Suppressor macrophage treated with lipopolysaccharide for 1 hour (primary cell): ENCODE measurements at places on chromosomes 5 and 9.

GRCh38 chr9:4422495-4422894 lies 67.8 kb upstream of the SLC1A1 start:
- no peak for DNase-seq

DNA sequence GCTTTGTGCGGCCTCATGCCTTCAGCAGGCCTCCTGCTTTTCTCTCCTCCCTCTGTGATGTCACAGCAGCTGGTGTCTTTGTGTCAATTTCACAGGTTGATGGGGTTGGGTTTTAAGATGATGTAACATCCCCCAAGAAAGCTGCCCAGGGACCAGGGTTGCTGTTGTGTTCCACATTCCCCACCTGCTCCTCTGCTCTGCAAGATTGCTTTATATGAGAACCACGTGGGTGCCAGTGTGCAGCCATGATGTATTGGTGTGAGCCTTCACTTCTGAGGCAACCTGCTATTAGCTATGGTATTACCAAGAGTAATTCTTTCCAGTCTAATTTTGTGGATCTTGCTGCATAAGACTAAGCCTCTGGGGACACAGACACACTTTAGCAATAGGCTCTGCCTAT lies 213.0 kb upstream of the ADAMTS16 start:
- DNase-seq, result no peak

DNA sequence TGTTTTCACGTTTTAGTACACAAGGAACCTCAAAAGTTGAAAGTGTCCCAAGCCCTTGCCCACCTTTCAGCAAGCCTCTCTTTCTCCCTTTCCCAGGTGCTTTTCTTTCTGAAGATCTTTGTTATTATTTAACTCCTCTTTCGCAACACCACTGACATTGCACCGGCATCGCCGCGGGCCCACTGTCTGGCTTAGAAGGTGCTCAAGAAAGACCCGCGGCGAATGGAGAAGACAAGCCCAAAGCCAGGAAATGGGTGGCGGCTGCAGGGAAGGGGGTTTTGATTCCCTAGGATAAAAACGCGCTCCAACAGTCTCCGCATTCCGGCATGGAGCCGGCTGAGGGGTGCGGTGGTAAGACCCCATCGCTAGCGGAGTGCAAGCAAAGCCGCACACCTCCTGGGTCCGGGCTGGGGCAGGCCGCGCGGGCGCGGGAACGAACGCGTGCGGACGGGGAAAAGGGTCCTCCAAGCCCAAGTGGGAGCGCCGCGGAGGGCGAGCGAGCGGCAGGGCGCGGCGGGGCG lies 404 bp upstream of the AFAP1L1 start:
- no peak for DNase-seq

- no peak for DNase-seq
Observed at GRCh38 chr9:40907657-40908624, 220.5 kb downstream of the FOXD4L6 start.

- DNase-seq, result peak; percentile 99
Observed at GRCh38 chr9:136545965-136546696, at the start of gene NOTCH1. Gene NOTCH1, minus strand, starts transcription at chr9:136546048. Its CDS starts 262 bp downstream, at chr9:136545786.

DNA sequence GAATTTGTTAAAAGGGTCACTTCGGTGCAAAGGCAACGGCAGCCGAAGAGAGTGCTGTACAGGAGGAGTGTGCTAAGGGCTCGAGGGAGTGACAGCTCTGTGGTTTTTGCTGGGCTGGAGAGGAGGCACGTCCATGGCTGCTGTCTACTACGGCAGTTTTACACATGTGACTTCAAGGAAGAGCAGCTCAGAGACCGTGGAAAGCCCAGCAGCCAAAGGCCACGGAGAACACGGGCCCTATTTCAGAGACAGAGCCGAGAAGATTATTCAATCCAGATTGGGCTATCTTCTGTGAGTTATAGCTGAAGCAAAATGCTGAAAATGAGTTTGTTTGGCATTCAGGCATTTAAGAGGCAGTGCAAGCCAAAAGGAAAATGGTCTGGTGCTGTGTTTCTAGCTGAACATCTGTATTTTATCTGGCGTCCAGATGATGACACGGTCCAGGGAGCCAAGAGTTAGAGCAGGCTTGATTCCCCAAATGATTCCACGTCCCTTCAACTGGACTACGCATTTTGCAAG lies 96.4 kb downstream of the RFK start:
- DNase-seq, result peak; percentile 33

DNA sequence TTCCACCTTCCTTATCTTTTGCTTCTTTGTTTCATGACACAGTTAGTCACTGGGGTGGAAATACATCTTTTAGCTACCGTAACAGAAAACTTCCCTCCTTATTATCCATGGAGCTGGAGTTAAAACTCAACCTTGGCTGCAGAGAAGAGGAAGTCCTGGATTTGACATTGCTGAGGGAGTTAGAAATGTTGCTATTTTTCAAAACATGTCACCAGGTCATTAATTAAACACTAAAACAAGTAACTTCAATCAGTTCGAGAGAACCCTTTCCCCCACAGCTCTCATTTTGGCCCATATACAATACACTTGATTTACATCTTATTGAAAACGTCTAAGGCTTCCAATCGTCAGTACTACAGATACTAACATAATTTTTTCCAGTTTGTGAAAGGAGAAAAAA lies 237.9 kb upstream of the CD180 start:
- no peak for DNase-seq

DNA sequence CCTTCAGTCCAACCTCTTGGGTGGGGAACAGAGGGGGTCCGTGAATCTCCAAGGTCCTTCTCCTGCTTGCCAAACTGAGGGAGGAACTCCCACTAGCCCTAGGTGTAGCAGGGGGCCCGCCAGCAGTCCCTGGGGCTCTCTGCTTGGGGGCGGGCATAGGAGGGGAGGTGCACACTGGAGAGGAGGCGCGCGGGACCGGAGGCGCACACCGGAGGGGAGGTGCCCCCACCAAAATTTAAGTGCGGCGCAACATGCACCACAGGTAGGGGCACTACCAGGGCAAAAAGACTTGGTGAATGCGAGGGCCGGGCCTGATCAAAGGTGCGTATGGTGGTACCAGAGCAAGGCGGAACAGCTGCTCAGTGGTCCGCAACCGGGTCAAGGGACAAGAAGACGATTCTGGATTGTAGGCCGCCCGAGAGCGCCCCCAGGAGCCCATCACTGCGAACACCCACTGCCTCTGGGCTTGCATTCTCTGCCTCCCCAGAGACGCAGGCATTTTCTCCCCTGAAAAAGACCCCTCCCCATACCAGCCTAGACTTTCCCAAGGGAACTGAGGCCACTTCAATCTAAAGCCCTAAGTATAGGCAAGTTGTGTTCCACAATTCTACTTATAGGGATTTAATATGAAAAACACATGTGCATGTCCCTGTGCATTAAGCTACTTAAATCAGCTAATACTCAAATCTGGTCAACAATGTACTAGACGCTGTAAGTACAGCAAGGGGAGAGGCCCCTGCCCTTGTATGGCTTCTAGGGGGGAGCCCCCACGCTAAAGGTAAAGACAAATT lies 50.6 kb downstream of the TGFBI start:
- peak; percentile 21 for DNase-seq

- DNase-seq, result peak; percentile 58
Observed at GRCh38 chr5:173065155-173065554, 9.0 kb downstream of the CREBRF start.

DNA sequence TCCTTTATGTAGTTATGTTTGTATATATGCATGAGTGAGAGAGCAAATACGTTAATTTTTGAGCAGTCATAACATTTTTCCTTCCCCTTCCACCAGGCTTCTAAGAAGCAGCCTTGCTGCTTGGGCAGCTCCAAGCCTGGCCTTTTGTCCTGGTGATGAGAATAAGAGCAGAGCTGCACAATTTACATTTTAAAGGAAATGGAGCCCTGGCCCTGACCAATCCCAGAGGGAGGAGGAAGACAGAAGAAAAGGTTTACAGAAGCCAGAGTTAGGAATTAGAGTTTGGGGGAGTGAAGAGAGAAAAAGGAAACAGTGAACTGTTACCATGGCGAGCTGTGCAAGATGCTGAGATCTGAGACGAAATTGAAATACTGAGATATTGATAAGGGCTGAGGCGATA lies 25.3 kb upstream of the EFNA5 start:
- DNase-seq, result no peak

- no peak for DNase-seq
Observed at GRCh38 chr5:72542695-72543094, 35.5 kb upstream of the ZNF366 start.

DNA sequence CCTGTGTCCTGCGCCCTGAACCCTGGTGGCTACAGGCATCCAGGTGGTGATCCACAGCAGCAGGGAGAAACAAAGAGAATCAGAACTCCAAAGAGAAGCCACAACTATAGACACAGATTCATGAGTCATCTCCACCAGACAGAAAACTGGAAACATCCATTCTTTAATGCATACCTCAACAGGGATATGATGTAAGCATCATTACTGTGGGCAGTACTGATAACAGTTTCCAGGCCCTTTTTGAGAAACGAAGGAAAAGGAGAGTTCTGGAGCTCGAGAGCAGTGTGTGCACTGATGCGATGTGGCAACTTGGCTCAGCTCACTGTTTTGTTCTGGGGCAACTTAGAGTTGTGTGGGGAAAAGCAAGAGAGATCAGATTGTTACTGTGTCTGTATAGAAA lies 215.6 kb upstream of the ADAMTS16 start:
- no peak for DNase-seq

DNA sequence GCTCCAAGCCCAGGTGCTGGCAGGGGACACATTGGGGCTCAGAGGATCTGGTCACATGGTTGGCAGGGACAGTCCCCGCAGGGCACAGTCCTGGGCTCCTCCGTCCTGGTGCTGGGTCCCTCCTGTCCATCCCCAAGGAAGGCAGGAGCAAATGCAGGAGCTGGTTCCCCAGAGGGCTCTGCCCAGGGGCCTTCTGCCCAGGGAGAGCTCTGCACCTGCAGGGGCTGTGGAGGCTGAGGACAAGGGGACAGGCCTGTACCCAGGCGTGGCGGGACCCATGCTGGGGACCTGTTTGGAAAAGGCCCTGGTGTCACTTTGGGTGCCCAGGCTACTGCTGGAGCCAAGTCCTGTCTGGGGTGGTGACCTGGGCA lies 7.2 kb downstream of the SPATA31E1 start:
- DNase-seq, result no peak

DNA sequence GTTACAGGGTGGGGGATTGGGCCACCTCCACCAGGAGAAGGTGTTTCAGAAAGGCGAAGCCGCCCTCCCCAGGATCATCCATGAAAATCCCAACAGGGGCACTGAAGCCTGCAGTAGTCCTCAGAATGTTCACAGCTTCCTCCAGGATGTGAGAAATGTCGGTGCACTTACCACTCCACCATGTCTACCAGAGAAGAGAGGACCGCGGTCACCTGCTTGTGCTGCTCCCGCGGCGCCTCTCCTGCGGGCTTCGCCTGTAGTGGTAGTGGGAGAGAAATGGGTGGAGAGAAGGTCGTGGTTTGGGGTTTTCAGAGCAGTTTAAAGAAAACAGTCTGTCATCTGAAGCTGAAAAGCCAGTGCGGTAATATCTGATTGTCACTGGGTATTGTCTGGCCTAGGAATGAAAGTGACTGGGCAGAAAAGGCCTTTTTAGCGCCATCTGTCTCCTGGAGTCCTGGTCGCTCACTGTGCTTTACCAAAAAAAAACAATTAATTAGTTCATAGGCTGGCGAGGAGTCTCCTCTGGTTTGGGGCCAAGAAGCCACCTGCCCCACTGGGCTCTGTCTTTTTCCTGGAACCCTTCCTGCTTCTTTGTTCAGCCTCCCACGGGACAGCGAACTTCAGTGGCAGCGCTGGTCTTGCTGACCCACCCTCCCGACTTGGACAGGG lies 23.0 kb upstream of the PPP1R26 start:
- DNase-seq, result no peak

DNA sequence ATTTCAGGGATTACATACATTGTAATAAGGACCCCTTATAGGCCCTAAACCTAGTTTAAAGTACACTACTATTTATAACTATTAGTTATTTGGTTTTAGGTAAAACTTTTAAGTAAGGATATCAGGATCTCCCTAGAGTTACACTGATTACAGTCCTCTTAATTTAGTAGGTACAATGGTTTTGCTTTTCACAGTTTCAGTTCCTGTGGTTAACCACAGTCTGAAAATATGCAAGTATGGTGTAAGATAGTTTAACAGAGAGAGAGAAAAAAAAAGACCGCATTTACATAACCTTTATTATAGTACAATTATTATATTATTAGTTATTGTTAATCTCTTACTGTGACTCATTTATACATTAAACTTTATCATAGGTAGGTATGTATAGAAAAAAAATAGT lies 725.3 kb upstream of the PTPRD start:
- DNase-seq, result no peak

DNA sequence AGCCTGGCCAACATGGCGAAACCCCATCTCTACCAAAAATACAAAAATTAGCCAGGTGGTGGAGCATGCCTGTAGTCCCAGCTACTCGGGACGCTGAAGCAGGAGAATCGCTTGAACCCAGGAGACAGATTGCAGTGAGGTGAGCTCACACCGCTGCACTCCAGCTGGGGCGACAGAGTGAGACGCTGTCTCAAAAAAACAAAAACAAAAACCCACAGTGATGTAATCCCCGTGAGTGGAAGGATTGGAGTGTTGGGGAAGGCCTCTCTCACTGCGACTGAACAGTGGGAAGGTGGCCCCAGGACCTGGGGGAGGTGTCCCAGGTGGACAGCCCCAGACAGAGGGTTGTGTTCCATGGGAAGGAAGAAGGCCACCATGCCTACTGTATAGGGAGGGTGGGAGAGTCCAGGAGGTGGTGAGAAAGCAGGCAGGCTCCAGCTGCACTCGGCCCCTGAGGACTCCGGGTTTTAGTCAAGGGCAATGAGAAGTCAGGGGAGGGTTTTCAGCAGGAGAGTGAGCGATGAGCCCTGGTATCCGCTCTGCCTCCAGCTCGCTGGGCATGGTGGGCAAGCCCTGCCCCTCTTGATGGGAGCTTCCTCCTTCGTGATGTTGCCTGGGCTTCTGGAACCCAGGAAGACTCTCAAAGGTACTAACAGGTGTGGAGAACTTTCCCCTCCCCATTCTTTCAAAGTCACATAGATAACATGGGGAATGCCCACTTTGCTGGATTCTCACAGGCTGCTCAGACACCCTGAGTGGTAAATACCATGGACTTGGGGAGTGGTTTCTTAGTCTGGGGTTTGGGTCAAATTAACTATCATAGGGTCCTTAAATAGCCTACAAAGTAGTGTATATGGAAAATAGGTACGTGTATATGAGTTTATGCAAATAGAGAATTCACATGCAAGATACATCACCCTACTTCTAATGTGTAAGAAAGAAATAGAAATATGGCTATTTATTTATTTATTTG lies 74.7 kb downstream of the PPARGC1B start:
- DNase-seq, result no peak

DNA sequence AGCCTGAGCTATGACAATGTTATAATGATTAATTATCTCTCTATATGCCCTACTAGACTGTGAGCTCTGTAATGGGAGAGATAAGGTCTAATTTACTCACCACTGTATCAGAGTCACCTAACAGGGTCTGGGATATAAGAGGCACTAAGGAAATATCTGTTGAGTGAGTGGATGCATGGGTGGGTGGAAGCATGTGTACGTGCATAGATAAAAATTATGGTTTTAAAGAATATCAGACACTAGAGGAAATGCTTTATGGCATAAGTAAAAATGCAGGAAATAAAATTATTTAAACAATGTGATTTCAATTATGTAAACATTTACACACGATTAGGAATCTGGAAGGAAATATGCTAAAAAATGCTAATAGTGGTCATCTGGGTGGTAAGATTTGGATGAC lies 137.8 kb downstream of the SPOCK1 start:
- no peak for DNase-seq
